Adrenal gland (tissue), 19 donors: ENCODE measurements at places on chromosomes 12 and 14. TPM values are rescaled to one million over a fixed set of nuclear protein-coding genes. Genes with fewer than 3 reads are reported as not detected.

GRCh38 chr12:6866163-6866919, 990 bp upstream of the TPI1 start:
- DNase-seq: no peak

DNA sequence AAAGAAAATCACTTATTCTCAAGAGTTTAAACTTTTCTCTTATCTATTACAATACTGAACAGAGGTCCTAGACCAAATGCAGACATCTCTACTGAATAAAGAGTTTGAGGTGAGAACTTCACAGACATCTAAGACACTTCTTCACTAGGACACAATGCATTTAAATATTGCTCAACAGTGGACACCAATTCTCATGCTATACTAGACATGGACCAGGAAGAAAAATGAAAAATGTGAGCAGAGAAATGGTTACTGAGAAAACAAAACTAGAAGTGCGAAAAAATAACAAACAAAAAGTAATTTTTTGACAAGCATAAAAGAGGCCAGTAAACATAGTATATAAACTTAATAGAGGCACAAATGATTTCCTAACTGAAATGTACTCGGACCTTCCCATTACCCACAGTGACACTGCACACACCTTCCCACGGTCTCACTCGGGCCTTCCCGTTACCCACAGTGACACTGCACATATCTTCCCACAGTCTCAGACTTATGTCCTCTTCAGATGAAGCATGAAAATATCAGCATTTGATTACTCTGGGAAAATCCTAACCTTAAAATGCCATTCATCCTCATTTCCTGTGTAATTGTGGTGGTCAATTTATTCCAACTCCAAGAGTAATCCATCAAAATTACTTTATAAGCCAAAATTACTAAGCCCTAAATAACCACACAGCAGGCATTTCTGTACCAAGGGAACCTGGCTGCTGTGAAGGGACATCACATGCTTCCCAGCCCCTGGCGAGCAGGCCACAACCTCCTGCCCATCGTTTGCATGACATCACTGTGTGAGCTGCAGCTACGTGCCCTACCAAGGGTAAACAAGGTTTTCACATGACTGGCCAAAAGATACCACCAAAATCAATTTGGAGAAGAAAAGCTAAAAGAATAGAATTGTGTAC, 6.4 kb downstream of the SLC15A4 start:
- DNase-seq: peak; percentile 87

- no peak for DNase-seq
Measured at GRCh38 chr14:93301821-93302447, 30.9 kb downstream of the BTBD7 start.

DNA sequence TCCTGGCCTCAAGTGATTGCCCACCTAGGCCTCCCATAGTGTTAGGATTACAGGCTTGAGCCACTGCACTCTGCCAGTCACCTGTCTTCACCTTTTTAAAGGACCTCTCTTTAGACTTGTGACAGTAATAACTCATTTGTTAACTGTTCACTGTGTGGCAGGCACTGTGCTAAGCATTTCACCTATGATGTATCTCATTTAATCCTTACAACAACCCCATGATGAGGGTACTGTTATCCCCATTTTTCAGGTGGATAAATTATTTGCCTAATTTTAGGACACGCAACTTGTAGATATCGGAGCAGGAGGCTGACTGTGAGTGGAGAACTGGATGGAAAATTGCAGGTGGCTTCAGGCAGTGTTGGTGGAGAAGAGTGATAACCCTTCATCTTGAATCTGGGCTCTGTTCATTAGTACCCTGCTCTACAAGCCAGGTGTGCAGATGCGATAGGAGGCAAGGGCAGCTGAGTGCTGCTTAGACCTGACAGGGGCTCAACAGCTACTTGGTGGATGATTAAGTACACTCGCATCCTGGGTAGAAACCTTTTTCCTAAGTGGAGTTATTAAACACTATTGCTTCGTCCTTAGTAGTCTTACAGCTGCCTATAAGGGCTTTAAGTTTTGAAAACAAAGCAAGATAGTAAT, 2.7 kb downstream of the TCTN1 start:
- no peak for DNase-seq

- no peak for DNase-seq
Measured at GRCh38 chr12:114995891-114996290, 311.9 kb upstream of the TBX3 start.

- no peak for DNase-seq
Measured at GRCh38 chr14:91980157-91980556, 32.7 kb upstream of the FBLN5 start.

GRCh38 chr12:109016016-109016415, 4.9 kb downstream of the SVOP start:
- DNase-seq: no peak

- no peak for DNase-seq
Measured at GRCh38 chr12:19760611-19761010, 321.3 kb downstream of the AEBP2 start.

The BEGAIN gene
- total RNA-seq: 7.3 TPM

The CPNE8 gene
- 11.4 TPM for total RNA-seq

The ZBTB42 gene
- 10.2 TPM for total RNA-seq

The GYS2 gene
- total RNA-seq: not detected

The GALNT8 gene
- total RNA-seq: 1.3 TPM

The SLC5A8 gene
- total RNA-seq: 2.3 TPM
